ENCODE measurements at places on chromosomes 5 and 9.

DNA sequence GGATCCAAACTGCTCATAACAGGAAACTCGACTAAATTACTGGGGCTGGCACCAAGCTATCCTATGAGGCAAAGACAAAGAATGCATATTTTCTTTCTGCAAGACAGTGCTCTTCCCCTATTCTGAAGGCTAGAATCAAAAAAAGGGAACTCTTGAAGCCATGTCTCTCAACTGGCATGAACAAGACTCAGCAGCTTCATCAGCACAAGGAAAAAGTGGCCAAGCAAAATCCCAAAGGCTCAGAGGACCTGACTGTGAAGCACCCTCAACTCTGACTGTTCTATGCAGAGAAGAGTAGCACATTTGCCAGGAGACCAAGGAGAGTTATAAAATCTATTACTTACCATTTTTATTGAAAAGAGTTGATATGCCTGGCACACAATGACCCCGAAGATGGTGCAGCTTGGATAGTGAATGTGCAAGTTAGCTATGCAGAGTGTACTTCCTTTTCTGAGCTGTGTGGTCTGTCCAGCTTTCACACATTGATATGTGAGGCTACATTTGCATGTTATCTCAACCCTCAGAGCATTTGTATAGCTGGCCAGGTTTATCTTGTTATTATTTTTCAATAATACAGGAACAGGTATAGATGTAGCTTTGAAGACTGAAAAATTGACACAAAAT is 51.0 kb upstream of the FYB1 start:
- no peak for DNase-seq

GRCh38 chr9:131839281-131840084 is 99.6 kb upstream of the RAPGEF1 start:
- DNase-seq: no peak

DNA sequence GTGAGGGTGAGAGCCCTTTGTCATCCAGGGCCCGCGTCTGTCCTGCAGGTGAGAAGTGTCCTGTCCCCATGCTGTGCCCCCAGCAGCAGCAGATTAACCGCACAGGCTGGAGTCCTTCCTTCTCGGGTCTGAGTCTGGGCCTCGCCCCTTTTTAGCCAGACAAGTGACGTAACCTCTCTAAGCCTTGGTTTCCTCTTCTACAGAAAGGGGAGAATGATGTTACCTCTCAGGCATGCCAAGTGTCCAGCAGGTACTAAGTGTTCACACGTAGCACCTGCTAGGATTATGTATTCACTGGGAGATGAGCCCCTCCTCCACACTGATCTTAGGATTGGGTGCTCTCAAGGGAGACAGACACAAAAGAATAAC is 6.9 kb downstream of the NEURL1B start:
- no peak for DNase-seq

GRCh38 chr5:1750469-1750868 is 49.2 kb downstream of the MRPL36 start:
- DNase-seq: no peak

GRCh38 chr5:20109326-20109725 is 121.3 kb upstream of the CDH18 start:
- DNase-seq: no peak

DNA sequence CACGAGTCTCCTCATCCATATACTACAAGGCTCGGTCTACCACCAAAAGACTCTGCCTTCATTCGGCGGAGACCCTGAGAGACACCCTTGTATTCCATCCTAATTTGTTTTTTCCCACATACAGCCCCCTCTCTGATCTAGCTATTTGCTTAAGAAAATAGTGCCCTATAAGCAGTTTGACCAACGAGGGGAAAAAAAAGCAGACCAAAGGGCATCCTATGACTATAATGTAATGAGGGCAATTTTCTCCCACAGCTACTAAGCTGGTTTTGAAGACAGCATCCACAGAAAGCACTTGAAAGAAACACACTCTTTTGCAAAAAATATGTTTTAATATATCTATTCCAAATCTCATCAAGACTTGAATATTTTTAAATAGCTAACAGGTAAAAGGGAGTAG is 147.8 kb downstream of the MLLT3 start:
- DNase-seq: no peak

DNA sequence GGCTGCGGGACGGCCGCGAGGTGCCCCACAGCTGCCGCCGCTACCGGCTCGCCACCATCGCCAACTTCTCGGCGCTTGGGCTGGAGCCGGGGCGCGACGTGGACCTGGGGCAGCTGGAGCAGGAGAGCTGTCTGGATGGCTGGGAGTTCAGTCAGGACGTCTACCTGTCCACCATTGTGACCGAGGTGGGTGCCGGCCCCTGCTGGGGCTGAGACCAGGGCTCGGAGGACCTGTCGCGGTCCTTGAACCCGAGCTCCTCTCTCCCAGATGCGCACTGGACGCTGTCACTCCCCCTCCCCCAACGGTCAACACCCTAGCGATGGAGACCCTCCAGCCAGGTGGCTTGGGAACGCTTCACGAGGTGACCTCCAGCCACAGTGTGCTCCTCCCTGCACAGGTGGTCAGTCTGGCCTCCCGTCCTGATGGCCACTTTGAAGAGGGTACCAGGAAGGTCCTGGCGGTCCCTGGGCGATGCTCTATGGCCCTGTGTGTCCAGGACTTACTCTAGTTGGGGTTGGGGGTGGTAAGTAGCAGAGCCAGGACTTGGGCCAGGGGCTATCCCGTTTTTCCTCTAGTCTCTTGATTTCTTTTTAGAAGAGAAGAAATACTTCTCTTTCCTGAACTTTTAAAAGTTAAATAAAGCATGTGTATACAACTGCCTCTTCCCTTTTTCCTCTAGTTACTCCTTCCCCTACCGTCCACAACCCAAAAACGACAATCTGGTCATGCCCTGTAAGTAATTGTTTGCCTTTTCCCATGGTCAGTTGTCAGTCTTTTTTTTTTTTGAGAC is 866 bp downstream of the SLC22A5 start:
- DNase-seq: no peak

DNA sequence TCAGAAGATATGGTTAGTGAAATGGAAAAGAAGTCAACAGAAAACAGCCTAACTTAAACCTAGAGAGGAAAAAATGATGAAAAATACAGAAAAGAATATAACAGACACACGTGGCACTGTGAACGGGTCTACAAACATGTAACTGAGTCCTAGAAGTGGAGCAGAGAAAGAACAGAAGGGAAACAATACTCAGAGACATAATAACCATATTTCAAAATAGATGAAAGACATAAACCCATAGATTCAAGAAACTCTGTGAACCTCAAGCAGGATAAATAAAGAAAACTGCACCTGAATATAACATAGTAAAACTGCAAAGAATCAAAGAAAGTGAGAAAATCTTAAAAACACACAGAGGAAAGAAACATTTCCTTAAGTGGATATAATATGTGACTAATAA is 67.7 kb upstream of the GOLGA1 start:
- no peak for DNase-seq

DNA sequence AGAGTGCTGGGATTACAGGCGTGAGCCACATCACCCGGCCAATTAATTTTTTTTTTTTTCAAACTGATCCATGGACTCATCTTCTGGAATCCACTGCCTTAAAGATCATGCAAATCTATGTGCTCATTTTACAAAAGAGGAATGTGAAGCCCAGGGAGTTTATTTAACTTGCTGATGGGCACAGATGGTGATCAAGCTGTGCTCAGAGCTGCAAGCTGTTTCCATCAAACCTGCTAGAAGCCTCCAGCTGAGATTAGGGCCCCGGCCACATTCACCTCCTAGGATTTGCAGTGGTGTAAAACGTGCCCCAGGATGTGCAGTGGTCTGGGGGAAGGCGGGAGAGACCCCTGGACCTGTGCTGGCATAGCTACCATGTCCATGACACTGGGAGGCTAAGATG is 56.1 kb upstream of the TUT7 start:
- DNase-seq: no peak

DNA sequence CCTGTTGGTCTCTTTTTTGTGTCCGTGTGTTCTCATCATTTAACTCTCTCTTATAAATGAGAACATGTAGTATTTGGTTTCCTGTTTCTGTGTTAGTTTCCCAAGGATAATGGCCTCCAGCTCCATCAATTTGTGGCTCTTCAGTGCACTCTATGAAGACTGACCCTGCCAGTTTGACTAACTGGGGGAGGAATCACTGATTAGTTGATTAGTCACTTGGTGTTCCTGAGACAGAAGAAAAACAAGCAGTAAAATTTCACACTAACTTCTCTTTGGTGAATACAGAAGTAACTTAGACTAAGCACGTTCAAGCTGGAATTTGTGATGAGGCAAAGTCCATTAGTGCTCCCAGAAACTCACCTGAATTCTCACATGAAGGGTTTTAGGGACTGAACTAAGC is 495.8 kb upstream of the RORB start:
- no peak for DNase-seq

GRCh38 chr9:81980568-81980967 is 8.0 kb upstream of the SPATA31D1 start:
- no peak for DNase-seq

DNA sequence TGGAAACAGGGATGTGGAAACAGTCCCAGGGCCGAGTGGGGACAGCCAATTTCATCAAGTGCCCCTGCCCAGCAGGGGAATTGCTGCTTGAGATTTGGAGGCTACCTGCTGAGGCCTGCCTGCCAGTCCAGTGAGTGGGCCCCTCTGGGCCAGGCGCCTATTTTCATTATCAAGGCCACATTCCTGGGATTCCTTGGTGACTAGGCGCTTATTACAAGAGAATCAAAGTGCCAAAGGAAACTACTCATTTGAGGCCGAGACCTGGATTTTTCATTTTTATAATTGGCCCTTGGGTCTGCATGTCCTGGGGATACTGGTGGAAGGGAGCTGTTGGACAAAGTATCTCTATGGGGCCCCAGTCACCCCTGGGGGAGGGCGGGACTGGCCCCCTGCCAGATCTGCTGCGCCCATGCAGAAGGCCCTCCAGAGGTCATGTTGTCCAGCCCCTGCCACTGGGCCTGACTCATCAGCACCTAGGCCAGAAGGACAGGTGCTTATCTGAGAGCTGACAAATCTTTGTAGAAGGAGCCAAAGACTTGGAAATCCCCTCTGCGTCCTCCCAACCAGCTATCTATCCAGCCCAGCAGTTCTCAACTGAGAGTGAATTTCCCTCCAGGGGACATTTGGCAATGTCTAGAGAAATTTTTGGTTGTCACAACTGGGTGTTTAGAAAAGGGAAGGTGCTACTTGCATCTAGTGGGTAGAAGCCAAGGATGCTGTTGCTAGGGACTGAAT is 45.6 kb downstream of the FOXI1 start:
- DNase-seq: no peak

- DNase-seq: no peak
Measured at GRCh38 chr5:110288766-110289511, 437.5 kb downstream of the TMEM232 start.

Data from stimulated activated CD8-positive, alpha-beta memory T cell treated with anti-CD3 and anti-CD28 coated beads, Interleukin-7, amount 100 ng/mL, for 48 hours (primary cell).